ENCODE measurements at places on chromosomes 2 and 18.
A peak's percentile ranks its signal among the peaks of the same experiment; 100 is the strongest.

DNA sequence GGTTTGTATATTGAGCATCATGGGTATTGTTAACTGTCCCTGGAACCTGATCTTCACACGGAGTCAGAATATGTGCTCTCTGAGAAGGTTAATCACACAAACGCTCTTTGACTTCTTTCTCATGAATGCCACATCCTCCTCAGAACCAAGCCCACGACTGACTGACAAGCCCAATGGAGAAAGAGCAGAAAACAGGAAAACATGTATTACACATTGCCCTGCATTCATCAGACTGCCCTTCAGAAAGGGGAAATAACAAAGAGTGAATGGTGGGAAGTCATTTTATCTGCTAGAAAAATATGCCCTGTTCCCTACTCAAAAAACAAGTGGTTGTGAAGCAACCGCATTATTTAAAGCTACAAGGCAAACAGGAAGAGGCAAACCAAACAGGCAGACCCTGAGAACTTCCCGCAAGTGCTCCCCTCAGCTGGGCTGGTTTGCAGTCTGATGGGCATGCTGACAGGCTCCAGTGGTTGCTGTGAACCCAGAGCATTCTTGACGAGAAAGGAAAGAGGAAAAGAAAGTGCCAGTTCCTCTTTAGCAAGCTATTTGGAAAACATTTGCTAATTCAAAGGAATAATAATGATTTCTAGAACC, 172.9 kb upstream of the SETBP1 start:
- DNase-seq: no peak

- no peak for DNase-seq
Observed at GRCh38 chr2:240833724-240834285, 13.8 kb upstream of the KIF1A start.

DNA sequence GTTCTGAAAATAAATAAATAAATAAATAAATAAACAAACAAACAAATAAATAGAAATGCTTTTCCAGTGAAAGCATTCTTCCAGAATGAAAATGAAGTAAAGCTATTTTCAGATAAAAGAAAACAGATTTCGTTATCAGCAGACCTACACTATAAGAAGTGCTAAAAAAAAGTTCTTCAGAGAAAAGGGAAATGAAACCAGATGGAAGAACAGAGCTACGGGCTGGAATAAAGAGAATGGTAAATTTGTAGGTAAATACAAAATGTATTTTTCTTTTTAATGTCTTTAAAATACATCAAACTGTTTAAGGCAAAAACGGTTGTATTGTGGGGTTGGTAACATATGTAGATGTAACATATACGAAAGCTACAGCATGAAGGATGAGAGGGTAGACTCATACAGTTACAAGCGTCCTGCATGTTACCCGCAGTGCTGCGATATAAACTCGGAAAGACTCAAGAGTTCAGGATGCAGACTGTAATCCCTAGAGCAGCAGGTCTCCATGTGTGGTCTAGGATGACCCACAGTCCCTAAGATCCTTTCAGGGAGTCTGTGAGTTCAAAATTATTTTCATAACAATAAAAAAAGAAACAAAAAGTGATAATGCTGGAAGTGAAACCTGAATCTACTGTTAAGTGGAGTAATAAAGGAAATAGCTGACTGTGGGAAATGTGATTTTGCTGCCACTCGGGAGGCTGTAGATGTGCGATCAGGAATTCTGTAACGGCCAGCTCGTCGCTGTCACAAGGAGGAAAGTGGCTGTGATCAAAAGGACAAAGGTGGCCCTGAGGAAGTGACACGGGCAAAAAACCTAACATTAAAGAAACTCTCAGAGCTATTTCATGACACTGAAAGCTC, 5.3 kb upstream of the RAB12 start:
- no peak for DNase-seq

GRCh38 chr2:150023044-150023443, 435.5 kb upstream of the MMADHC start:
- no peak for DNase-seq

DNA sequence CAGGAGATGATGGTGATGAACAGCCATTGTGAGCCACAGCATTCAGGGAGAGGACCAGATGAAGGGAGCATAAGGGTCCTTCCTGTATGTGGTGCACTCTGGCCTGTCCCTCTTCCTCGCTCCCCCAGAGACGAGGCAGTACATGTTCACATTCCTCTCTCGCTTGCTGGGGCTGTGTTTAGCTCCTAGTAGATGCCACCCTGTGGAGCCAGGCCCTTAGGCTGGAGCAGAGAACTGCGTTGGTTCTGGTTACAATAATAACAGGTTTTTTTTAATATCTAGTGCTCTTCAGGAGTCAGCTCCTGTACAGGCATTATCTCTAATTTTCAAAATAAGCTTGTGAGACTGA, 171.1 kb upstream of the MYT1L start:
- no peak for DNase-seq

DNA sequence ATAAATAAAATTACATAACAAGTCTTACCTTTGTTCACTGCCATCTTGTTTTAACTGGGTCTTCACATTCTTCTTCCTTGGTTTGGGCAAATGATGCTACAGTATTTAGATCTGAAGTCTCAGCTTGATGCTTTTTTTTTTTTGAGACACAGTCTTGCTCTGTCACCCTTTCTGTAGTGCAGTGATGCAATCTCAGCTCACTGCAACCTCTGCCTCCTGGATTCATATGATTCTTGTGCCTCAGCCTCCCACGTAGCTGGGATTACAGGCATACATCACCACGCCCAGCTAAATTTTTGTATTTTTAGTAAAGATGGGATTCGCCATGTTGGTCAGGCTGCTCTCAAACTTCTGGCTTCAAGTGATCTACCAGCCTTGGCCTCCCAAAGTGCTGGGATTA, 53.2 kb upstream of the MAT2A start:
- DNase-seq: no peak

DNA sequence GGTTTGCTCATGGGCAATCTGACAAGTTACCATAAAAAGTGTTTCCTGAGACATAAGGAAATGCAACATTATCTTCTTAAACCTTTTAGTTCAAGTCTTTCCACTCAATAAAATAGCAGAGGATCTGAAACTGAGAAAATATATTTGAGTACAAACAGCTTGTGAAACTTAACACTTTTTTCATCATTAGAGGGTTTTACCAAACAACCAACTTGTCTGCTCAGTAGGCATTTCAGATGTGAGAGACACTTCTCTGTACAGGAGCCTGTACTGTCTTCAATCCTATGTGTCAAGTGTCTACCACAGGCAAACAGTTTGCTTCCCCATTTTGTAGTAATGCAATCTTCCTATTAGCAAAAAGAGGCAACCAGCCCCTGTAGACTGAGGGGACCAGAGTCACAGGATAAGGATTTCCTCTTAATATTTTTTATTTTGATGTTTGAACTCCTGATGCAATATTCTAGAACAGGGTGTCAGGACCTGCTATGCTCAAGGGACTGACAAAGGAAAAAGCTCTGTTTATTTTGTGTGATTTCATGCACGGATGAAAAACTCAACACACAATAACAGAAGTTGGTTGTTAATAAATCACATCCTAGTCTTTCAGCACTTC, 159.1 kb upstream of the LHCGR start:
- no peak for DNase-seq

DNA sequence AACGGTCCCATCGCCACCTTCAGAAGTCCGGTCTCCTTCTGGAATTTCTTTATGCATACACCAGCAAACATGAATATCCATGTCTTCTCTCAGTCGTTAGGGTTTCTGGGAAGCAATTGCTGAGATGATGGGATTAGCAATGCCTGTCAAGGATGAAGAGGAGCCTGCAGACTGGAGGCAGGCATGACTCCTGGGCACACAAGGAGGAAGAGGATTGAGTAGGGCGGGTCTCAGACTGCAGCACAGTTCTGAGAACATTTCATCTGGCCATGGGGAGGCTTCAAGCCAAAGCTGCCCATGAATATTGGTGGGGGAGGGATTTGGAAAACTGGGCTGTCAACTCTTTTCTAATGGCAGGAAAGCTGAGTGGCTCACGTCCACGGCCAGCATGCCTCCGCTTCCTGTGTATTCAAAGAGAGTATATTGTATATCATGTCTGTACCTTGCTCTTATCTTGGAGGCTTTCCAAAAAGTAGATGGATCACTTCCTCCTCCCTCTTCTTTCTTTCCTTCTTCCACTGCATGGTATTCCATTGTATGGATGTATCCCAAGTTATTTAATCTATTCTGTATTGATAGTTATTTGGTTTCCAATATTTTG, 24.5 kb downstream of the MC2R start:
- no peak for DNase-seq

- DNase-seq: peak; percentile 92
Observed at GRCh38 chr2:78411303-78411702, 614.2 kb upstream of the REG3G start.

GRCh38 chr2:240443891-240444301, 8.4 kb downstream of the GPC1 start:
- DNase-seq: no peak

- DNase-seq: peak; percentile 37
Observed at GRCh38 chr2:30234180-30234971, 3.0 kb downstream of the LBH start.

GRCh38 chr2:98455494-98455976, 10.9 kb downstream of the INPP4A start:
- no peak for DNase-seq

- DNase-seq: no peak
Observed at GRCh38 chr2:16578081-16578480, 87.6 kb downstream of the CYRIA start.

All from eye (tissue), 1 donor.